ENCODE measurements at places on chromosomes 5 and 9.

GRCh38 chr5:116719106-116719505 lies 144.5 kb upstream of the SEMA6A start:
- no peak for DNase-seq

DNA sequence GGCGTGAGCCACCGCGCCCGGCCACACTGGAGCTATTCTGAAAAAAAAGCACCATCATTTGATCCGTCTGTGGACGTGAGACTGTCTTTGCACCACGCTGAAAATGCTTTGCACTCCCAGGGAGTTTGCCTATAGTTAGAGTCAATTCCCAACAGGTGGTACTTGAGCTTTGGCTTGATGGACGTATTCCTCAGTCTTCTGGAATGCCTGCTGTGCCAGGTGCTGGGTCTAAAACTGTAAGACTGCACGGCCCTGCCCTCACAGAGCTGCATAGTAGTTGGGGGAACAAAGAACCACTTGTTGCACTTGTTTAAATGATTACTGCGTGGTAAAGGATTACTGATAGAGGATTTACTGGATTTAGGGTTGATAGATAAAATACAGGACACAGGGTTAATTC lies 3.4 kb upstream of the CCNO start:
- DNase-seq: peak; percentile 9

- DNase-seq: no peak
Measured at GRCh38 chr5:57054671-57055070, 102.7 kb upstream of the MIER3 start.

DNA sequence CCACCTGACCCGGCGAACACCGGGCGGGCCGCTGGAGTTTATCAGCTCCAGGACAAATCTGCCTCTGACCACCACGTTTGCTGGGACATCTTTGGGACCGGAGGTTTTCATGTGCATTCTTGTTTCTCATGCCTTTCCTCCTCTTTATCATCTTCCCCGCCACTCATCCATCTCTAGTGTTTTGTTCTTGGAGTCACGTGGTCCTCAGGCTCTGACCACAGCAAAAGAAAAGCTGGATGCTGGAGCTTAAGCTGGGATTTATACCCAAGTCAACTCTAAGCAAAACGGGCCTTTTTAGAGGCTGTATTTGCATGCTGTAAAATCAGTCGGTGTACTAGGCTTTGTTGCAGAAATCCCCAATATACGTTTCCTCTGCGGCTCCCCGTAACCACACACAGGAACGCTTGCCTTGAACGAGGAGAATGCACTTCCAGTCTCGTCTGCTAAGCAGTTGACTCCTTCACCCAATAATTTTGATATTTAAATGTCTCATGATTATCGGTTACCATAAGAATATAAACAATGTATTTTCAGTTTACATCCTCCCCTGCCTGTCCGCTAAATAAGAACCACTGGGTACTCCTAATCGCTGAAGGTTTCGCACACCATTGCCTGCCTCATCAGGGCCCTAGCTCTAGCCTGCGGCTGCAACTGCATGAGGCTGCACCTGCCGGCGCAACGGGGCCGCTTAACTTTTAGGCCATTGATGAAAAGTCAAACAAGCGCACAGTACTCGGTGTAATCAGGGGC lies 560 bp upstream of the NDUFS6 start:
- peak; percentile 67 for DNase-seq

DNA sequence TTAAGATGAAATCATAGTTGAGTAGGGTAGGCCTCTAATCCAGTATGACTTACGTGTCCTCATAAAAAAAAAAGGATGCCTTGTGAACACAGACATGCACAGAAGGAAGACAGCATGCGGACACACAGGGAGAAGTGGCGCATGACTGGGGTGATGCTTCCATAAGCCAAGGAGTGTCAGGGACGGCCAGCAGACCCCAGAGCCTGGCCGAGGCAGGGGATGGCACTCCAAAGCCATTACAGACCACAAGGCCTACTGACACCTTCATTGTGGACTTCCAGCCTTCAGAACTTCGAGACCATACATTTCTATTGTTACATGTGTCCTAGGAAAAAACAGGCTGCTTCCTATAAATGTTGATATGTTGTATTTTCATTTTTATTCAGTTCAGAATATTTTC lies 19.9 kb downstream of the EHMT1 start:
- DNase-seq: no peak

All from NCI-H524 (cell line).